ENCODE measurements at places on chromosomes 12 and 14.
A peak's percentile ranks its signal among the peaks of the same experiment; 100 is the strongest.

GRCh38 chr14:50065583-50065982 lies 50.8 kb downstream of the VCPKMT start:
- no peak for DNase-seq

GRCh38 chr14:38047195-38047902 lies 160.4 kb upstream of the SSTR1 start:
- DNase-seq = no peak

GRCh38 chr14:101796479-101796878 lies 35.0 kb downstream of the PPP2R5C start:
- DNase-seq = no peak

GRCh38 chr14:50451854-50452253 lies 55.2 kb upstream of the CDKL1 start:
- no peak for DNase-seq

DNA sequence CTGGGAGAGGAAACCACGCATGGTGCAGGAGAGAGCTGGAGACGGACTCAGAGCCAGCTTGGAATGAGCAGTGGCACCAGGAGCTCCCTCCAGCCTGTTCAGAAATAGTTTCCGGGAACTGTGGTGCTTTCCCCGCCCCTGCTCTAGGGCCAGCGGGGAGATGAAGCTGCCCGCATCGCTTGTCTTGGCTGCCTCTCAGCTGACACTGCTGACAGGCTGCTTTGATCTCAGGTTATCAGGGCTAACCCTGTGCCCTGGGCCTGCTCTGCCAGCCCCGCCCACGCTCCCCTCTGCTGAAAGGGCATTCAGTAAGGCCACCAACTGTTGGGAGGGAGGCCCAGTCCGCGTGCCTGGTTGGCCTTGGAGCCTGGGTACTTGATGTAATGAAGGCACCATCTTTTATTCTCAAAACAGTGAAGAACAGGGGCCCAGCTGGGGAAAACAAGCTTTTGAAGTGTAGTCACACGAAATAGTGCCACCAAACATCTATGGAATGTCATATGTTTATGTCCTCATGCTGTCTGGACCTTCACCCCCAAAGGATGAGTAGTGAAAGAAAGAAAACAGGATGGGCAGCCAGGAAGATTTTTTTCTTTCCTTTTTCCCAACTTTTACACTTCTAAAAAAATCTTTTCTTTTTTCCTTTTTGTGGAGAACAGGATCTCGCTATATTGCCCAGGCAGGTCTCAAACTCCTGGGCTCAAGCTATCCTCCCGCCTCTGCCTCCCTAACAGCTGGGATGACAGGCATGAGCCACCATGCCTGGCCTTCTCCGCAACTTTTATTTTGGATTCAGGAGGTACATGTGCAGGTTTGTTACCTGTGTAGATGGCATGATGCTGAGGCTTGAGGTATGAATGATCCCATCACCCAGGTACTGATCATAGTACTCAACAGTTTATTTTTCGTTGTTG lies 115.9 kb upstream of the TBX3 start:
- DNase-seq = no peak

GRCh38 chr14:92603309-92604242 lies 90.0 kb downstream of the RIN3 start:
- no peak for DNase-seq

- no peak for DNase-seq
Observed at GRCh38 chr12:109716512-109717389, 3.1 kb downstream of the FAM222A start.

GRCh38 chr12:115752913-115753726 lies 524.4 kb downstream of the MED13L start:
- DNase-seq = no peak

GRCh38 chr12:96419576-96420276 lies 19.5 kb upstream of the CDK17 start:
- no peak for DNase-seq

GRCh38 chr14:75175677-75176141 lies 703 bp downstream of the TMED10 start:
- DNase-seq = peak; percentile 7

- no peak for DNase-seq
Observed at GRCh38 chr14:35387713-35388579, 16.6 kb downstream of the NFKBIA start.

DNA sequence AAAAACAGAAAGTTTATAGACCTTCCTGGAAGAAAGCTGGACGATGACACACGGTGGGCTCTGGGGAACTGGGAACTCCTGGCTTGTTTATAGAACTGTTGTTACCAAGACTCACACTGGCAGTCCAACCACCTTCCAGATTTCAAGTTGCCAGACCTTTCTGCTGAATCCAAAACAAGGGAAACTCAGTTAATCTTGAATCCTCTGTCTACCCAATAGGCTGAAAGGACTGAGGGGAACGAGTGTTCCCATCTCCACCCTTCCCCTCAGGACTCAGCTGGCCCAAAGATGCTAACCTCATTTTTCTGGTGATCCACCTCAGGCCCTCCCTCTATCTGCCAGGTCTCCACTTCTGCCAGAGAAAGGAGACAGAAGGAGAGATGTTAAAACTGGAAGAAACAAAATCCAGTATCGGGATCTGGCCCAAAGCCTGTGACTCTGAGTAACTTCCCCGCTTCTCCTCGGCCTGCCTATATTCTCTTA lies 231.4 kb downstream of the ANO2 start:
- no peak for DNase-seq

- no peak for DNase-seq
Observed at GRCh38 chr12:81263072-81263471, 185.2 kb downstream of the ACSS3 start.

DNA sequence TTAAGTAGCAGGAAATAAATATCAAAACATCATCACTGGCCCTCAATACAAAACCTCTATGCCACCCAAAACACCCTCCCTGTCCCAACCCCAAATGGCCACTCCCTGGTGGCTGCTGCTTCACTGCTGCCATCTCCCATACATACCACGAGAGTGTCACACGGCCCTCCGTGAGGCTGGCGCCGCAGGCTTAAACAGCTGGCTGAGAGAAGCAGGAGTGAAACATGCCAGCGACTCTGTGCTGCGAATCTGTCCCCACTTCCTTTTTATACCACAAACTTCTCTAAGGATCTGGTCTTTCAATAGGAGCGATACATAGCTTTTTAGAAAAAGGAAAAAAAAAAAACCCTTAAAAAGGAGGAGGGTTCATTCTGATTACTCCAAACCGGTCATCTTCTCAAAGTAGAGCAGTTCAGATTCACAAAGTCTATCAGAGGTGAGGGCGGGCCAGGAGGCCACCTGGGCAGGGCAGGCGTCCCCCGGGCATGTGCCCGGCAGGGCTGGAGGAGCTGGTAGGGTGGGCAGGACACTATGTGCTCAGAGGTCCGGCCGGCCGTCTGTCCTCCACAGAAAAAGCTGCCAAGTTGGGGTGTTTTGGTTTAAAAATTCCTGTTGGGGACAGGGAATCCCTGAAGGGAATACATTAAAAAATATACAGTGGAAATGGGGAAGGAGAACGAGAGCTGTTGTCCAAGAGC lies 26.5 kb downstream of the MAX start:
- DNase-seq = no peak

- DNase-seq = no peak
Observed at GRCh38 chr14:74653386-74654138, 41.5 kb upstream of the LTBP2 start.

- DNase-seq = no peak
Observed at GRCh38 chr12:44117337-44117736, 281.5 kb downstream of the TMEM117 start.

- peak; percentile 15 for DNase-seq
Observed at GRCh38 chr14:73058922-73059673, 764 bp downstream of the RBM25 start.

DNA sequence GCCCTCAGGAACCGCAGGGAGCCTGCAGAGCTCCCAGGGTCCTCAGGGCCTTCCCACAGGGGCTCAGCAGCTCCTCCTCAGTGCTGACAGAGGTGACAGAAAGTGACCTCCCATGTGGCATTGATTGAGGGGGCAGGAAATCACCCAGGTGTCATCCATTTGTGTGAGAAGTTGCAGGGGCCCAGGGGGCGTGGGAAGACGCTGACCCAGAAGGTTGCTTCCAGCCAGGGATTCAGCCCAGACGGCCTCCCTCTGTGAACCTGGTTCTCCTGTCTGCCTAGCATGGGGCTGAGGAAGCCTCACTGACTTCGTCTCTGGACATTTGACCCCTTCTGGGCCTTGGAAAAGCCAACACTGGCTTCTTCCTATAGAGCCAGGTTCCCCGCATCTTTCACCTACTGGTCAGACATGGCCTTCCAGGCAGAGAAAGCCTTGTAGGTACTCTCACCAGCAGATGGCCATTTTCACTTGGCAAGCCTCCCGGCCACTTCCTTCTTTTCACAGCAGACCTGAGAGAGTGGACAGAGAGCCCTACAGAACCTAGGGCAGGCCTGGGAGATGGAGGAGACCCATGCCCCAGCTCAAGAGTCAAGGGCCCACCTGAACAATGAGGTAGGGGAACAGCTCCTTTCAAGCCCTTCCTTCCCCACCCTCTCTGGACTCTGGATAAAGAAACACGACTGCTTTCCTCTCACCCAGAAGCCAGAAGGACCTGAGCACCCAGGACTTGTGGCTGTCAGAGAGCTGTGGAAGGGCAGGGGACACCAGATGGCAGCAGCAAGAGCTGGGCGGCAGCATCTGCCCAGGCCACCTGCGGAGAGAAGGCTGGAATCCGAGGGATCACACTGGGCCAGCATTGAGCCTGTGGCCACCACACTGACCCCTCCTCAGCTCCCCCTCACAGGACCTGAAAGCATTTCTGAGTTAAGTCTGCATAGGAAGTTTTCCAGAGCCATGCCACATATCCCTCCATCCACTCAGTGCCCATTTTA lies 377.8 kb downstream of the DPF3 start:
- no peak for DNase-seq

DNA sequence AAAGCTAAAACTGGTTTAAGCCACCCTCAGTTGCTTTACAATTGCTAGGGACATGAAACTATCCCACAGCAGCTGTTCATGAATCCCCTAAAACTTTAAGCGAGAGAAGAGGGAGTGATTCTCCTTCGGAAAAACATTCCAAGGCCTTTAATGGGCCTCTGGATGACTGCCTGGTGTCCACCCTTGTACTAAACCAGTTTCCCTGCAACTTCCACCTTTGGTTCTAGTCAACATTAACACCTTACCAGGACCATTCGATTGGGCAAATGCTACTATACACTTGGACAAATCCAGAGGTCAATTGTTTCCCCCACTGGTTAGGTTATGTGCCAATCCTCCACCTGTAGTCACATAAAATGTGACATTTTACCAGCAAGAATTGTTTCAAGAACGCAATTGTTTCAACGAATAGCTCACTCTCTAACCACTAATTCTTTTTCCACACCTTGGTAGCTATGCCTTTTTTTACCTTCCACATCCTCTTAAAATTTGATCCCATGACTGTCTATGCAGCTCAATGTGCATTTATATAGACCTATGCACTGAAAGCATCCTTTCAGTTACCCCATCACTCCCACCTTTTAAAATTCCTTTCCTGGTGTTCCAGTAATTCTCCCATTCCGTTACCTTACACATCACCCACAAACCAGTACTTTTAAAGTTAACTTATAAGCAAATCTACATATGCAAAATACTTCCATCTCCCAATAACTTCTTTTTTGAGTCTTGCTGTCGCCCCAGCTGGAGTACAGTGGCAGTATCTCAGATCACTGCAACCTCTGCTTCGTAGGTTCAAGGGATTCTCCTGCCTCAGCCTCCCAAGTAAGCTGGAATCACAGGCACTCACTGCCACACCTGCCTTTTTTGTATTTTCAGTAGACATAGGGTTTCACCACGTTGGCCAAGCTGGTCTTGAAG lies 3.6 kb downstream of the UBC start:
- DNase-seq = no peak

GRCh38 chr14:51661504-51661903 lies 9.8 kb downstream of the FRMD6 start:
- no peak for DNase-seq
